ENCODE measurements at places on chromosomes 11 and 22.

DNA sequence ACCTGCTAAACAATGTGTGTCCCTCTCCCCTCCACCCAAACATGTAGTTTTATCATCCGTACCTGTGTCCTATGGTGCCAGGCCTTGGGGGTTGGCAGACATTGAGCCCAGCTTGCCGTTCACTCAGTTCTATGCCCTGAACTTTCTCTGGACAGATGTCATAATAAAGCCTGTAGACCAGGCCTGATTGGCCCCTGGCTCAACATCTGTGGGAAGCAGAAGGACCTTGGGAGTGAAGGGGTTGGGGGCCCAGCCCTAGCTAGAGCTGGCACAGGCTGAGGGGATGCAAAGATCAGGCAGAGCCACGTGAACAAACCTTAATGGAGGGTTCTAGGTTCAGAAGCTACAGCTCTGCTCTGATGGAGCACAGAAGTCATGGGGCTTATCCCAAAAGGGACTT is 600.6 kb downstream of the BUD13 start:
- DNase-seq = no peak

- no peak for DNase-seq
These were observed 100.1 kb downstream of the NAT10 start for GRCh38 chr11:34205326-34206035.

- no peak for DNase-seq
These were observed 281.0 kb downstream of the TENM4 start for GRCh38 chr11:79159657-79160450.

DNA sequence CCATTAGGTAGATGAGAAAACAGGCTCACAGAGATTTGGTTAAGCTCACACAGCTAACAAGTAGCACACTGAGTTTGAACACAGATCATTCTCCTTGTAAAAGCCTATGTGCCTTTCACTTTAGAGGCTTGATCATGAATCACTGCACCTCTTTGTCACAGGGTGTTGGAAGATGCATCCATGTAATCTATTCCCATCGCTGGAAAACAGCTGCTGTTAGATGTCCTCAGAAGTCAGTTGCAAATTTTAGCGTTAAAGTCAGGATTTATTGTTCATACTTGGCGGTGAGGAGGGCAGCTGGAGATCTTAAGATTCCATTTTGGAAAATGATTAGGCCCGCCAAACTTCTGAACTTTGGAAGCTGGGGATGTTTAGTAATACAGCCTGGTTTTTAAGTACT is 2.6 kb downstream of the CNTF start:
- no peak for DNase-seq

DNA sequence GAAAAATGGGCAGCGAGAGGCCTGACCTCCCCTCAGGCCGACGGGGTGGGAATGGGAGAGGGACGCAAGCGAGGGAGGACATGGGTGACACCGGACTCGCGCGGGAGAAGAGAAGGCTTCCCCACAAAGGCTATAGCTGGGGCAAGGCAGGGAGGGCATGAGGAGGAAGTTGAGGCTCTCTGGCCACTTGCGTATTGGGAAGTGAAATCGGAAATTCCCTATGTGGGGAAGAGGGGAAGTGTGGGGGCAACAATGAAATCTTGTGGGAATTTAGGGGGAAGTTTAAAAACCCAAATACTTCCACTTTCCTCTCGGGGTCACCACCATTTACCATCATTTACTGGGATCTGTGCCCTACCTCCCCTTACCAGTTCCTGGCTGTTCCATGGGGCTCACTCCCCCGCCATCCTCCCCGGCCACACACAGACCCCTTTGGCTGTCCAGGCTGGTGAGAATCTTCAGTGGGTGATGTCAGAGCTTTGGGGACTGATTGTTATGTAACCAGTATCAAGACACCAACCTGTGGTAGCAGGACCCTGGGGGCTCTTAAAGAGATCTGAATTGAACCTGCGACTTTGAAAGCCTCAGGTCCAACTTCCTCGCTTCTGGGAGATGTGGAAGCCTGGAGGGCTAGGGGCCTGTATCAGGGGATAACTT is 951 bp upstream of the EHD1 start:
- DNase-seq = no peak

DNA sequence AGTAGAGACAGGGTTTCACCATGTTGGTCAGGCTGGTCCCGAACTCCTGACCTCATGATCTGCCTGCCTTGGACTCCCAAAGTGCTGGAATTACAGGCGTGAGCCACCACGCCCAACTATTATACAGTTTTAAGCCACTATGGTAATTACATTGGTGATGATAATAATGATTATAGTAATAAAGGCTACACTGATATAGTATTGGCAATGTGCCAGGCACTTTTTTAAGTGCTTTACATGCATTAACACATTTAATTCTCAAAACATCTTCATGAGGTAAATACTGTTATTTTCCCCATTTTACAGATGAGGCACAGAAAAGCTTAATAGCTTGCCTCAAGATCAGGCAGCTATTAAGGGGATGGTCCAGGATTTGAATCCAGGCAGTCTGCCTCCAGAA is 222.5 kb downstream of the SOX6 start:
- no peak for DNase-seq

GRCh38 chr22:49365191-49365837 is 462.4 kb downstream of the BRD1 start:
- no peak for DNase-seq

DNA sequence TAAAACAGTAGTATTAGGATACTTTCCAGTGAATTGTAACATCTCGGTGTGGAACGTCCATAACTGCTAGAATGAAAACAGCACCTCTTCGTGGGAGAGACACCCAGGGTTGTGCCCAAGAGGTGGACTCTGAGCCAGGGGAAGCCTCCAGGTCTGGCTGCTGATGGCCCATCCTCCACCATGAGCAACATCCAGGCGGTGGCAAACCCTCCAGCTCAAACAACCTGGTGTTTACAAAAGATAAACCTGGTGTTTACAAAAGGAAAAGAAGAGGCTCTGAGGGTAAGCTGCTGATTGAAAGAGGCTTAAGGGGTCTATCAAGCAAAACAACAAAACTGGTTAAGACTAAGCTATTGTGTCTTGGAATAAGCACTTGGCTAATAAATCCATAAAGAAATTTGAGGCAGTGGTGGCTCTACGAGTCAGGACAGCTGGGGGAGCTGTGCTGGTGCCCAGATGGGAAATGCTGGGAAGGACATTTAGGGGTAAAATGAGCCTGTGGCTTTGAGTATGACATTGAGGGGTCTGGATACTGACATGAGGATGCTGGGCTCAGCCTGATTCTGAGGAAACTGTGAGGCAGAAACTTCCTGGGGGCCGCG is 909.0 kb downstream of the BRD1 start:
- DNase-seq = no peak

DNA sequence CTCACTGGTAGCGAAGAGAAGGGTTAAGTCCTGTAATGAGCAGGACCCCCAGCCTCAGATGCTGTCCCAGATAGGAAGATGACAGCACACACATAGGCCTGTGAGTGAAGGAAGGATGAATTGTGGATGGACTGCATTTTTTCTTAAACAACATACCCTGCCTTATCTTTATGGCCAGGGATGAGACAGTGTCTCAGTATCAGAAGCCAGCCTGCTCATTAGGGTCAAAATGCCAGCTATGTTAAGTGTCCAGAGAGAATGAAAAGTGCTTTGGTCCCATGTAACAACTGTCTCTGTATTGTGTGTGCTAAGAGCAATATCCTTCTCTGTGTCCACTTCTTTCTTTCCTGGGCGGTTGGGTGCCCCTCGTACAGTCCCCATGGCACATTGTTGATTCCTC is 30.2 kb downstream of the PPFIBP2 start:
- DNase-seq = no peak

GRCh38 chr11:20760811-20761210 is 91.4 kb downstream of the NELL1 start:
- no peak for DNase-seq

DNA sequence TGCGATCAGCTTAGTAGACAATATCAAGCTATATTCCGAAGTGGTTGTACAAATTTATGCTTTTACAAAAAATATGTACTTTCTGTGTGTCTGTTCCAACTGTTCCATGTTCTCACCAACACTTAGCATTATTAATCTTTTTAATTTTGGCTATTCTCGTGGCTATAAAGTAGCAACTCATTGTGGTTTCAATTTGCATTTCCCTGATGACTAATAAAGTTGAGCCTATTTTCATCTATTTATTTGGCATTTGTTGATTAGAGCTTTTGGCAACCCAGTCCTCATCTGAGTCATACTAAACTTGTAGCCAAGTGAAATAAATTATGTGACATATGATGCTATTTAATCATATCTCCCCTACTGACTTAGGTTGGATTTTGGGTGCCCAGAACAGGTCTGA is 115.9 kb downstream of the FBXO7 start:
- DNase-seq = no peak

- no peak for DNase-seq
These were observed 27.1 kb upstream of the GRK2 start for GRCh38 chr11:67238894-67239782.

DNA sequence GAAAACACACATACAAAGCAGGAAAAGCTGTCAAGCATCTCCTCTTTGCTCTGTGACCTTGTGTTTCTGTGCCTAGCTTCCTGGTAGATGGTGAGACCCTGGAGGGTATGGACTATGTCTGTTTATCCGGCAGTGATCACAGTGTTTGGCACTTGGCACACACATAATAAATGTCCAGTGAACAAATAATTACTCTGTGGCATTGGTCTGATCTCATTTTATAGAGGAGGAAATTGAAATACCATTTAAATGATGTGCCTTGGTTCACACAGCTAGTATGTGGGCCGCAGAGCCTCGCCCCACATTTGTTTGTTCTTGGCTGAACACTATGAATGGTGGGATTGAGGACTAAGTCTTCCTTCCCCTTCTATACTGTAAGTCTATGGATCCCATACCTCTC is 104.7 kb upstream of the SPON1 start:
- no peak for DNase-seq

- DNase-seq = no peak
These were observed 21.6 kb downstream of the PPARA start for GRCh38 chr22:46171940-46172339.

DNA sequence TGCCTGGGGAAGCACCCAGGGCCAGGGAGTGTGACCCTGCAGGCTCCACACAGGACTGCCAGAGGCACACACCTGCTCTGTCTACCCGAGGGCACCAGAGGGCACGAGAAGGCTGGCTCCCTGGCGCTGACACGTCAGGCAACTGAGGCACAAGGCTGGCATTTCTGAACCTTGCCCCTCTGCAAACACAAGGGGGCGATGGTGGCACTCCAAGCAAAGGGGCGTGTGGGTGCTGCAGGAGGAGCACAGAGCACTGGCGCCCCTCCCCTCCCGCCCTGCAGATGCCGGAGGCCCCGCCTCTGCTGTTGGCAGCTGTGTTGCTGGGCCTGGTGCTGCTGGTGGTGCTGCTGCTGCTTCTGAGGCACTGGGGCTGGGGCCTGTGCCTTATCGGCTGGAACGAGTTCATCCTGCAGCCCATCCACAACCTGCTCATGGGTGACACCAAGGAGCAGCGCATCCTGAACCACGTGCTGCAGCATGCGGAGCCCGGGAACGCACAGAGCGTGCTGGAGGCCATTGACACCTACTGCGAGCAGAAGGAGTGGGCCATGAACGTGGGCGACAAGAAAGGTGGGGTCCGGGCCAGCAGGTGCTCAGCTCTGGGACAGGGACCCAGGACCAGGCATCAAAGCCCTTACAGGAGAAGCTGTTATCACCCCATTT is 20.8 kb upstream of the TXNRD2 start:
- no peak for DNase-seq

GRCh38 chr11:8219257-8220021 is 44.2 kb downstream of the LMO1 start:
- DNase-seq = no peak

GRCh38 chr11:1747753-1748635 is 2.4 kb downstream of the IFITM10 start:
- DNase-seq = no peak

GRCh38 chr11:72321381-72321996 is 77.5 kb upstream of the PHOX2A start:
- DNase-seq = no peak

- no peak for DNase-seq
These were observed 92.8 kb upstream of the KCNQ1OT1 start for GRCh38 chr11:2792381-2793250.

DNA sequence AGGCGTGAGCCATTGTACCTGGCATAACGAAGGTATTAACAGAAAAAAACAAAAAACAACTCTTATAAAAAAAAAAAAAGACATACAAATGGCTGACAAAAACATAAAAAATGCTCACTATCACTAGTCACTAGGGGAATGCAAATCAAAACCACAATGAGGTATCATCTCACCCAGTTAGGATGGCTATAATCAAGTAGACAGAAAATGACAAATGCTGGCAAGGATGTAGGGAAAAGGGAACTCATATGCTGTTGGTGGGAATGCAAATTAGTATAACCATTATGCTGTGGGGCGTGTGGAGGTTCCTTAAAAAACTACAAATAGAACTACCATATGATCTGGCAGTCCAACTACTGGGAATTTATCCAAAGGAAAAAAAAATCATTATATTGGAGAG is 17.0 kb downstream of the THY1 start:
- DNase-seq = no peak

- no peak for DNase-seq
These were observed 42.6 kb downstream of the DDI1 start for GRCh38 chr11:104078995-104079394.

GRCh38 chr22:39317084-39317774 is 2.2 kb downstream of the RPL3 start:
- DNase-seq = no peak
